ENCODE measurements at places on chromosomes 11 and 22.

DNA sequence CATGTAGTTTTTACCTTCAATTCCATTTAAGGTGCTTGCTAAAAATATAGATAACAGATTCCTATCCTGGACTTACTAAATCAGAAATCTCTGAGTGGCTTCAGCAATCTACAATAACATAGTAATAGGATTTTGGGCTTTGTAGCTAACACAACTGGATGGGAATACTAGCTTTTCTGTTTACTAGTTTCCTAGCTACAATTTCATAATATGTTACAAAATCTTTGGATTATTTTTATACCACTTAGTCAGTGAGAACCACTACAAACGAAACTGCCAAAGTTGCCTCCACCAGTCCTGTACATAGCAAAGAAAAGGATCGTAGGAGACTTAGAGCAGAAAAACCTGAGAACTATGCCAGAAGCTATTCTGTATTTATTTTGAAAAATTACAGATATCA, 87.7 kb upstream of the ANO3 start:
- DNase-seq = no peak

DNA sequence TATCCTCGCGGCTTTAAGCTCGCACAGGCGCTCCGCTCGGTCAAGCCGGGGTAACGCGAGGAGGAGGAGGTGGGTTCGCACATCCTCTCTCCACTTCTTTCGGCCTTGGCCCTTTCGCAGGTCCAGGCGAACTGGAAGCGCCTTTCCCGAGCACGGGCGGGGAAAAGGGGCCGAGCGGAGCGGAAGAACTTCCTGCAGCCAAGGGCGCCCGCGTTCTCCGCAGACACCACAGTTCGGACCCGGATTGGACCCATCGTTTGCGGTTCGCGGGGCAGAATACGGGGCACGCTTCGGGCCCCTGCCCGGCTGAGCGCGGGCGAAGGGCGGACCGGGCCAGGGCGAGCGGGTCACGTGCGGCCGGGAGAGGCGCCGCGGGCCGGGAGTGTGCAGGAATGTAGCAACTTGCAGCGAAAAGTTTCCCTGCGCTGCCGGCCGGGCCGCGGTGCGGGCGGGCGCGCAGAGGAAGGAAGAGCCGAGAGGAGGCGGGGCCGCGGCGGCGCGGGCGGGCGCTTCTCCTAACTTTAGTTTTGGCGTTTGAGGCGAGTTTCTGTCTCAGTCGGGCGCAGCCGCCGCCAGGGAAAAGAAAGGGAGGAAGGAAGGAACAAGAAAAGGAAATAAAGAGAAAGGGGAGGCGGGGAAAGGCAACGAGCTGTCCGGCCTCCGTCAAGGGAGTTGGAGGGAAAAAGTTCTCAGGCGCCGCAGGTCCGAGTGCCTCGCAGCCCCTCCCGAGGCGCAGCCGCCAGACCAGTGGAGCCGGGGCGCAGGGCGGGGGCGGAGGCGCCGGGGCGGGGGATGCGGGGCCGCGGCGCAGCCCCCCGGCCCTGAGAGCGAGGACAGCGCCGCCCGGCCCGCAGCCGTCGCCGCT, at the start of gene YAP1:
Gene YAP1 (plus strand): TSS at position 552 of the 865 bp plus-strand sequence. CDS start 402 bp downstream, outside the sequence.
- DNase-seq = no peak

DNA sequence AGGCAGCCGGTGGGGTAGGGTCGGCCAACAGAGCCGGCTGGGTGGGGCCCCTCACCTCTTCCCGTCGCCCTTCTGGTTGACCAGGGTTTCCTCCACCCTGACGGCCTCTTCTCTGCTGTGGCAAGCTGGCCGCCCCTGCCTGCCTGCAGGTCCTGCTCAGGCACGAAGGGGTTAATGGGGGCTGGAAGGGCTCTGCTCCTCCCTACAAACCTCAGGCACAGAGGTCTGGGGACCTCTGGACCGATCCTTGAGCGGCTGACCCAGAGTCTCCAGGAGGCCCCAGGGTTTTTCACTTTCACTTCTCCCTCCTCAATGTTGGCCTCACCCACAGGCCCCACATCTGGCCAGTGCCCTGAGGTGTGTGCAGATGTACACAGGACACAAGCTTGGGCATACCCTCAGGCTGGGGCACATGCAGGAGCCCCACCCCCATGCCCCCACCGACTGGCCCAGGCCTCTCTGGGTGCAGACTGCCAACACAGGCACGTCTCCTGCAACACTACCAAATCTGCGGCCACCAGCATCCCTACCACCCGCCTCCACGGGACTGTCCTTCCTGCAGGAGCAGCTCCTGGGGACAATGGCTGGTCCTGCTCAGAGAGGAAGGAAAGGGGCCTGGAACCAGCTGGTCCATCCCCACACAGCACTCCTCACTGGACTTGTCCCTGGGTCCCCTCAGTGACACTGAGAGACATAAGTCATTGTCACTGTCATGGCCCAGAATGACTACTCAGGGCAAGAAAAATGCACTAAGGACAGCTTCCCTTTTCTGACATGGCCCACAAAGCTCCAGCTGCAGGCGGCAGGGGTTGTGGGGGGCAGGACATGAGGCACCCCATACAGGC, 3.2 kb upstream of the TBX1 start:
- DNase-seq = no peak

DNA sequence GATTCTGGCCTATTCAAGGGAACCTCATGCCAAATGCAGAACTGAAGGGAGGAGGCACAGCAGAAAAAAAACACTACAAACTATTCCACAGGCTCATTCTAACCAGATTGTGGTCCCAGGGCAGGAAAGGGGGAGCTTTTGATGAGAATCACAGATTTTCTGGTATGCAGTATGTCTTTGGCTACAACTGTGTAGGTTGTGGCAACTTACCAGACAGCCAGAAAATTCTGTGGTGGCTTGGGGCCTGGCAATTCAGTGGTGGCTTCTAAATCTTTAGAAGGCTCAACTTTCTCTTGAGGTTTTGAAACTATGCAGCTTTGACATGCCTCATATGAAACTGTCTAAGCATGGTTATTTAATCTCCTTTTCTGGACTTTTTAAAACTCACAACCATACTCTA, 850.8 kb upstream of the CCDC90B start:
- no peak for DNase-seq

GRCh38 chr11:86660088-86660487, 12.3 kb downstream of the ME3 start:
- no peak for DNase-seq

GRCh38 chr22:27237080-27237741, 564.3 kb downstream of the MN1 start:
- no peak for DNase-seq

- no peak for DNase-seq
These were observed 42.1 kb upstream of the CSNK2A3 start for GRCh38 chr11:11395126-11395525.

GRCh38 chr11:19311308-19312030, 70.7 kb upstream of the E2F8 start:
- no peak for DNase-seq

GRCh38 chr11:123853038-123853437, 32.4 kb downstream of the TMEM225 start:
- DNase-seq = no peak

- no peak for DNase-seq
These were observed 55.1 kb upstream of the SPATA19 start for GRCh38 chr11:133900176-133901105.

DNA sequence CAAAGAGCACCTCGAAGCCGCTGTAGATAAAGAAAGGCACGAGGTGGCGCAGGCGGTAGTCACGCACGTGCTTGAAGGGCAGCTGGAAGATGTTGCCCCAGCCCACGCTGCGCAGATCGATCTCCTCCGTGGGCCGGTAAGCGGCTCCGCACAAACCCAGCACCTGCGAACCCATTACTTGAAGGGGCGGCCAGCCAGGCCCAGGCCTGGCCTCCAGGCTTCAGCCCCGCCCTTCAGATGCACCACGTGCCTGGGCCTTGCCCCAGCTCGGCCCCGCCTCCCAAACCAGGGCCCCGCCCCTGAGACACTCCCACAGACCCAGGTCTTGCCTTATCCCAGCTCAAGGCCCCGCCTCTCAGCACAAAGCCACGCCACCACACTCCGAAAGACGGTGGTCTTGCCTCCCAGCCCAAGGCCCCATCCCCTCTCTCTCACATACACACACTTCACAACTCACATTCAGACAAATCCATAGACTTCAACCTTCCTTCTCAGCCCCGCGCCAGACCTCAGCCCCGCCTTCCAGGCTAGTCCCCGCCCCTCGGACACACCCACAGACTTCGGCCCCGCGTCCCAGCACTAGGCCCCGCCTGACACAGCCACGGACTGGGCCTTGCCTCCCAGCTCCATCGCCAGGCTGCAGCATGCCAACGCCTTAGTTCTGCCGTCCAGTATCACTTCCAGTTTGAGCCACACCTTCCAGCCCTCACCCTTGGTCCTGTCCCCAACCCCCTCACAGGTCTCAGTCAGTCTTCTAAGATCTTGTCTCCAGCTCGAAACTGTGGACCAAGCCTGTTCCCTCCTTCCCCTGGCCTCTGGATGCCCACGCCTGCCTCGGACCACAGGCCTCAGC, 7.0 kb downstream of the UNC93B1 start:
- DNase-seq = no peak

DNA sequence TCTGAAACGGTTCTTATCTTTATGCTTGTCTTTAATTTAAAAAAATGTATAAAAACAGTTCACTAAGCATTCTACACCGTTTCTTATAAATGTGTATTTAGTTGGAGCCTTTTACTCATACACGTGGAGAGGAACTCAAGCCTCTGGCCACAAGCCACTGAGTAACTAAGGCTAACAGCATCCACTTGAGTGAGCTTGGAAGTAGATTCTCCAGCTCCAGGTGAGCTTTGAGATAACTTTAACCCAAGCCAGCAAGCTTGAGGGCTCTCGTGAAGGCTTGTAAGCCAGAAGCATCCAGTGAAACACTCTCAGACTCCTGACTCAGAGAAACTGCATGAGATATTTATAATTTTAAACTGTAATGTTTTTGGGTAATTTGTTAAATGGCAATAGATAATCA, 82.6 kb downstream of the ARHGAP20 start:
- no peak for DNase-seq

DNA sequence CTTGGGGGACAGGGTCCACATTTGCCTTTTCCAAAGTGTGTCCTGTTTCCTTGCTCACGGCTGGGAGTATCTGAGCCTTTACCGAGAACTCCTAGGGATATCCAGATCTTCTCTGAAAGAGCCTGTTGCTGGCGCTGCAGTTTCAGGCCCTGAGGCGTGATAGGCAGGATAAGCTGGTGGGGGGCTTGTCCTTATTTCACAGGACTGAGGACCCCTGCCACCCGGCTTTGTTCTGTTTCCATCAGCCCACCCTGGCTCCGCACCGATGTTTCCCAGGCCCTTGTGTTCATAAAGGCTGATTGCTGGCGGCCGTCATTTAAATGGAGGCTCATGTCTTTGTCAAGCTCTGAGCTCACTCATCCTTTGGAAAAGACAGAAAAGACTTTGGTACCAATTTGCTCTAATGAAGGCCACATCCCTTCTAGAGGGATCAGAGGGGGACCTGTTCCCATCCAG, 9.4 kb upstream of the NPTXR start:
- no peak for DNase-seq

DNA sequence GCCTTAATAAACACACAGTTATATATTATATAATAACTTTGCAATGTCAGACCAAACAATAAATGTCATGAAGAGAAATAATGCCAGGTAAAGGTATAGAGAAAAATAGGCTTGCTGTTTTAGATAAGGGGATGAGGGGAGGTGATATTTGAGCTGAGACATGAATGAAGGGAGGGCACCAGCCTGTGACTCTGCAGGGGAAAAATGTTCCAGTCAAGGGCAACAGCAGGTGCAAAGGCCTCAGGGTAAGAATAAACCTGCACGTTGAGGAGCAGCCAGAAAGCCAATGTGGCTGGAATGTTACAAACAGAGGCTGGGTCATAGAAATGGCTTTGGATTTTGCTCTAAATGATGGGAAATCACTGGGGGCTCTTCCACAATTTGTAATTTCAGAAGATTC, 519.6 kb downstream of the SOX6 start:
- DNase-seq = no peak

GRCh38 chr22:50710221-50710620, 27.8 kb upstream of the ACR start:
- no peak for DNase-seq

GRCh38 chr11:126991596-126991995, 9.0 kb downstream of the KIRREL3 start:
- no peak for DNase-seq

DNA sequence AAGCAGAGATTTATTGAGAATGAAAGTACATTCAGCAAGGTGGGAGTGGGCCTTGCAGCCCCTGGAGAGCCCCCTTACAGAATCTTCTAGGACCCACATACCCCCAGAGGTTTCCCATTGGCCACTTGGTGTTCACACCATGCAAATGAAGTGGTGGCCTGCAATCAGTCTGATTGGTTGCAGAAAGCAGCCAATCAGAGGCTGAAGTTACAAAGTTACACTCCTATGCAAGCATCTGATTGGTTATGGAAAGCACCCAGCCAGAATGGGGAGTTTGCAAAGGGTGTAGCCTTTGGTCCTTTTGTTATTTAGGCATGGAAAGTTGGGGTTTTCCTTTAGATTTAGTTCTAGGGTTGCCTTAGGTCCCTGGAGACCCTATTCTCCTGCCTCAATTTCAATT, 34.9 kb downstream of the UVRAG start:
- DNase-seq = no peak

- DNase-seq = no peak
These were observed 163.6 kb downstream of the GRIK4 start for GRCh38 chr11:120675171-120675570.

DNA sequence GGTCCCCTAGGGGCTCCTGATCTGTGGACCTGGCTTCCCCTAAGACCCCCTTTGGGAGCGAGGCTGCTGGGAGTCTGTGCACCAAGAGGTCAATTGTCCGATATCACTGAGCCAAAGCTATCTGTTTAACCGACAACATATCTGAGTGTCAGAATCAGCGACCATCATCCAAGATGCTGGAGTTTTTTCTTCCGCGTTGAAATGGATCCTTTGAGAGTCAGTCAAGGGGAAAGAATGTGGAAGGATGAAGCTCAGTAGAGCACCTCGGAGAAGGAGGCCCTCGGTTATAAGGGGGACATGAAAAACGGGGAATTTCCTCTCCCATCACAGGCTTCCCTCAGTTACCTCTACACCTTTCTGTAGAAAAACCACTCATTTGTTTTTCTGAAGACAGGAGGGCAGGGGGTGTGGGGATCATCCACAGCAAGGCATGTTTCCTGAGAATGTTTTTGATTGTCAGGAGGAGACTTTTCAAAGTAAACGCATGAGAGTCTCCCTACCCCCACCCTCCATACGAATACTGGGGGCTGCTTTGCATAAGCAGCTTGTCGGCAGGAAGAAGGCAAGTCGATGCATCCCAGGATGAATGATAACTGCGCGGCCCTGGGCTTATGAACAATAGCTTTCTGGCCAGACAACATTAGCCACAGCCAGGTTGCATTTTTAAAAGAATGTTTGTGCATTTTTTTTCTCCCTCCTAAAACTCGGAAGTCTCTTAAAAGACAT, 37.7 kb upstream of the CCND1 start:
- DNase-seq = no peak

DNA sequence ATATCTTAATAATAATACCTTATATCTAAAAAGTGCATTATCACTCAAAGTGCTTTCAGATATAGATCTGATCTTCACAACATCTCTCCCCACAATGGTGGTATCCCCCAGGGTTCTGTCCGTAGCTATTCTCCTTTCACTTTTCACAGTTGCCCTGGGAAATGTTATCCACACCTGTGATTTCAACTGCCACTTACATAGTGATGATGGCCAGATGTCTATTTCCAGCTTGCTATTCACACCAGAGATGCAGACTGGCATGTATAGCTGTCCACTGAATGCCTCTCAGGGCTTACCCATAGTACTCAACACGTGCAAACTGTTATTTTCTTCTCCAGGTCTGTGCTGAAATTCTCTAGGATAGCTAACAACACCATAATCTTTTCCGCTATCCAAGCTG, 724.7 kb downstream of the DLG2 start:
- DNase-seq = no peak

- DNase-seq = no peak
These were observed 45.8 kb downstream of the PC start for GRCh38 chr11:66912361-66912760.

- DNase-seq = no peak
These were observed 189.2 kb upstream of the API5 start for GRCh38 chr11:43122546-43122945.

All from SIG-M5 (cell line).